Islet precursor cell (in vitro differentiated cells): ENCODE measurements at places on chromosomes 4 and X.

DNA sequence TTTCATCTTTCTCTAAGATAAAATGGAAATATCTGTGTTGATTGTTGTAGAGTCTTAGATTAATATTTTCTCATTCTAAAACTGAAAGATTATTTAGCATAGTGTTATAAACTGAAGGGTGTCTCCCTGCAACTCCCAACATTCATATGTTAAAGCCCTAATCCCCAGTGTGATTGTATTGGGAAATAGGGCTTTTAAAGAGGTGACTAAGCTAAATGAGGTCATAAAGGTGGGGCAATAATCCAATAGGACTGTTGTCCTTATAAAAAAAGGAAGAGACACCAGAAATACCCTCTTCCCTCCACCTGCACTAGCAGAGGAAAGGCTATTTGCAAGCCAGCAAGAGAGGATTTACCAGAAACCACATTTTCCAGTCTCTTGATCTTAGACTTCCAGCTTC is 1626.4 kb downstream of the C4orf33 start:
- DNase-seq, result no peak

GRCh38 chrX:102739657-102740056 is 19.1 kb downstream of the GPRASP3 start:
- DNase-seq, result no peak

- DNase-seq, result peak; percentile 84
These were observed 13.9 kb downstream of the ANAPC10 start for GRCh38 chr4:145083891-145084605.

DNA sequence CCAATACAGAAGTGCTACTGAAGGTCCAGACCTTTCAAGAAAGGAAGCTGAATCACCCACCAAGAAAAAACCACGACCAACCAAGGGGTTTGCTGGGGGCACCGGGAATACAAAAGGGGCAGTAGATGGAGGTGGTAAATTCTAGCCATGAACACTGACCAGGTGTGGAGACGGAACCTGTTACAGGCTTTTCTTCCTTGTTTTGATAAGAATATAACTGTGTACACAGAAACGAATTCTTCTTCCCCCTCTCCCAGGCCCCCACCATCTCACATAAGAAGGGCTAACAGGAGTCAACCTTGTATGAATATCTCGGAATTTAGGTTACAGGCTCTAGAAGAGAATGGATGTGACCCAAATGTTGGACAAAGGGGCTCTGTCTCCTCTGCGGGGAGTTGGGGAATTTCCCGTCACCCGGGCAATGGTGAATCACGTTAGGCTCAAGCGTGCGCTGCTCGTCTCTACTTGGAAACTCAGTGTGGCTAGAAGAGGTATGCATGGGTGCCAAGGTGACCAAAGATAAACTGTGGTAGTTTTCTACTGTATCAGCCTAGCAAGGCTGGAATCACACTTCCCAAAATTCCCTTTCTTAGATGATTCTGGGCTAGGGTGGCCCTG is 87.0 kb downstream of the AFAP1 start:
- DNase-seq, result peak; percentile 46

- DNase-seq, result no peak
These were observed 31.2 kb downstream of the SLITRK2 start for GRCh38 chrX:145848857-145849256.

DNA sequence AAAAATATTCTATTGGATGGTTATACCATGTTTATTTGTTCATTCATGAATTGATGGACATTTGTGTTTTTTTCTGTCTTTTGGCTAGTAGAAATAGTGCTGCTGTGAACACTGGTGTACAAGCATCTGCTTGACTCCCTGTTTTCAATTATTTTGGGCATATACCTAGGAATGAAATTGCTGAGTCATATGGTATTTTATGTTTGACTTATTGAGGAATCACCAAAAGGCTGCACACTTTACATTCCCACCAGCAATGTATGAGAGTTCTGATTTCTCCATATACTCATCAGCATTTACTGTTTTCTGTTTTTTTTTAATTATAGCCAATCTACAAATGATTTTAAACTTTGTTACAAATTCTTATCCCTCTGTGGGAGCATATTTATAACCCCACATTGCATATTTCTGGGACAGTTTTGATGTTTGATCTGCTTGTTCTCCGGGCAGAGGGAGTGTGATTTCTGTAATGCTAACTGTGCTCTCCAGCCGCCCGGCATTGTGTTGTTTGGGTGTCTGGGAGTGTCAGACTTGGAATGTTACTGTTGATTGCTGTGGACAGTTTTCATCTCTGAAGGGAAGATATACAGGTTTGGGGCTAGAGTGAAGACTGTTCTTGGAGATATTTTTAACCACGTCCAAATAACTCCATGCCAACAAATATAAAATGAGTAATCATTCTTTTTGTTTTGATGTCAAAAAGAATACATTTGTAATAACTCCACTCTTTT is 60.5 kb upstream of the PGRMC2 start:
- no peak for DNase-seq

DNA sequence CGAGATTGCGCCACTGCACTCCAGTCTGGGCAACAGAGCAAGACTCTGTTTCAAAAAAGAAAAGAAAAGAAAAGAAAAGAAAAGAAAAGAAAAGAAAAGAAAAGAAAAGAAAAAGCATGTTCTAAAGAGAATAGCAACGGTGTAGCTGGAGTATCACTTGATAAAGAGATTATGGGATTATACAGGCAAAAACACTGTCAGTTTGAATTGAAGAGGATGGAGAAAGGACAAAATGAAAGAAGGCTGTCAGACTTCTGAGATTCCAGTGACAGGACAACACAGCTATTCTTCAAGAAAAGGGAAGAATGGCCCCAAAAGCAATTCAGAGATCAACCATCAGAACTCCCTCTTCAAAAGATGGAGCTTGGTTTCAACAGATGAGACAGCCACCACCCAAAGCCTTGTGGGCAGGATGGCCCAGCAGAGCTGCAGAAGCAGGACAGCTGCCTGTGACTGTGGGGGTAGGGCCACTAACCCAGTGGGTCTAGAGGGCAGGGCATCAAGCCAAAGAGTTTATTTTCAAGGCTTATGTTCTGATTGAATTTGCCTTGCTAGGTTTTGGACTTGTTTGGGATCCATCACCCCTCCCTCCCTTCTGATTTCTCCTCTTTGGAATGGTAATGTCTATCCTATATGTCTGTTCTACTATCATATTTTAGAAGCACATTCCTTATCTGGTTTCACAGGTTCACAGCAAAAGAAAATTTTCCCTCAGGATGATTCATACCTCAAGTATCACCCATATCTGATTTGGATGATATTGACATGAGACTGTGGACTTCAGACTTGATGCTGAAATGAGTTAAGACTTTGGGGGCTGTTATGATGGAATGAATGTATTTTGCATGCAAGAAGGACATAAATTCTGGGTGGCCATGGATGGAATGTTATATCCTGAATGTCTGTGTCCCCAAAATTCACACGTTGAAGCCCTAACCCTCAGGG is 17.5 kb downstream of the RFC1 start:
- no peak for DNase-seq

DNA sequence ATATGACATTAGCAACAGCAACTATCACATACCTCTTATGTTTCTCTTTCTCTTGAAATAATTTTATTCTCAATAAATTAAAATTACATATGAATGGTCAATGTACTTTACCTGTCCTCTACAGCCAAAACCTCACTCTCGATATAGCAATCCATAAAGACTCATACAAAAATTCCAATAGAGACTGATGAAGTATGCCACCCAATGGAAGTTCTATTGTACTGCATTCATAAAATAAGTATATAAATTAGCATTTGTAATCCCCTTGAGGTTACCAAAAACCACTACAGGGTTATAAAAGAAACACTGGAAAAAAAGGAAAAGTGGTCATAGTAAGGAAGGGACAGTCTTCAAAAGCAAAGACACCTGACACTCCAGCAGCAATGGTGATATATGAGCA is 32.8 kb downstream of the CLDN2 start:
- no peak for DNase-seq

- no peak for DNase-seq
These were observed 130.4 kb downstream of the IDS start for GRCh38 chrX:149374751-149375150.

GRCh38 chrX:53474707-53475106 is 40.5 kb upstream of the HSD17B10 start:
- DNase-seq, result no peak
